Activated T-cell treated with anti-CD3 and anti-CD28 coated beads, Interleukin-2, amount 50 U/mL, for 72 hours (primary cell): ENCODE measurements at places on chromosomes 12 and 14.

GRCh38 chr14:63205044-63205575 is 867 bp downstream of the RHOJ start:
- no peaks in the 10 kb centered on the region for H3K4me1 ChIP-seq
- H3K36me3 ChIP-seq: no peaks in the 10 kb centered on the region
- no peak overlapping the region for H3K4me3 ChIP-seq

GRCh38 chr12:98803468-98804209 is 158.5 kb downstream of the APAF1 start:
- peaks cover 35% of the 10 kb centered on the region for H3K27me3 ChIP-seq
- no peaks in the 10 kb centered on the region for H3K4me1 ChIP-seq
- DNase-seq: no peak
- no peak overlapping the region for H3K4me3 ChIP-seq
- no peaks in the 10 kb centered on the region for H3K36me3 ChIP-seq

- H3K36me3 ChIP-seq: peaks cover 5% of the 10 kb centered on the region
- H3K27ac ChIP-seq: no peak overlapping the region
- H3K27me3 ChIP-seq: no peaks in the 10 kb centered on the region
- H3K4me3 ChIP-seq: no peak overlapping the region
- H3K4me1 ChIP-seq: no peaks in the 10 kb centered on the region
- no peak for DNase-seq
Observed at GRCh38 chr14:105142651-105143450, 25.7 kb downstream of the JAG2 start.

- H3K4me1 ChIP-seq: peaks cover 10% of the 10 kb centered on the region
- H3K4me3 ChIP-seq: no peak overlapping the region
- peak overlapping the region; percentile 46 for H3K27ac ChIP-seq
- H3K27me3 ChIP-seq: no peaks in the 10 kb centered on the region
Observed at GRCh38 chr12:98532687-98533304, 17.4 kb downstream of the TMPO start.
